ENCODE measurements at places on chromosomes 11 and 22.

- DNase-seq = no peak
Measured at GRCh38 chr11:120794748-120795147, 229.2 kb upstream of the TBCEL start.

DNA sequence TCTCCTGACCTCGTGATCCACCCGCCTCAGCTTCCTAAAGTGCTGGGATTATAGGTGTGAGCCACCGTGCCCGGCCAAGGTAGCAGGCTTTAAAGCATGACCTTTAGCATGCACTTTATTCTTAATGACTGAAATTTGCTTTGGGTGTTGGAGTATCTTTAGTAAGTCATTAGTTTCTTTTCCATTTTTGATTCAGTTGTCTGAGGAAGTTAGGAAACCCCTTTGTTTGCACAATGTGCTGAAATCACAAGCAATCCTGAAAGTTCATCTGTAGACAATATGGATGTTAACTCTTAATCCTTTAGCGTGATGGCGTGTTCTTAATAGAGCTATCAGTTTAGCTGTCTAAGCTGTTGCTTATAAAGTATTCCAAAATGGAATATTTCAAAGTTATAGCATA lies 16.8 kb downstream of the SDHD start:
- no peak for DNase-seq

GRCh38 chr22:44906999-44907644 lies 102.7 kb downstream of the PHF21B start:
- no peak for DNase-seq

- DNase-seq = no peak
Measured at GRCh38 chr11:2394818-2395105, 5.8 kb upstream of the TSSC4 start.

DNA sequence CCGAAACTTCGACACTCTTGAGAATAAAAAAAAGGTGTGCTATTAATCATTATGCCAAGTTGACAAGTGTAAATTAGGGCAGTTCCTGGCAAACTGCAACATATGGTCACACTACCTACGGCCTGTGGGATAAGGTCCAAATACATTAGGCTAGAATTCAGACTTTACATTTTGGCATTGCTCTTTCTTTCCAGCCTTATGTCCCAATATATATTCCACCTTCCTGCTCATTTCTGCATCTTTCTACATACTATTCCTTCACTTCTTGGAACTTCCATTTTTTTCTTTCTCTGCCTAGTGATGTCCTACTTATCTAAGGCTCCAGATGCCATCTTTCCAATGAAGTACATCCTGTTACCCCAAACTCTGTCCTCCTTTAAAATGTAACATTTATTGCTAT lies 577.2 kb downstream of the LRRC4C start:
- no peak for DNase-seq

DNA sequence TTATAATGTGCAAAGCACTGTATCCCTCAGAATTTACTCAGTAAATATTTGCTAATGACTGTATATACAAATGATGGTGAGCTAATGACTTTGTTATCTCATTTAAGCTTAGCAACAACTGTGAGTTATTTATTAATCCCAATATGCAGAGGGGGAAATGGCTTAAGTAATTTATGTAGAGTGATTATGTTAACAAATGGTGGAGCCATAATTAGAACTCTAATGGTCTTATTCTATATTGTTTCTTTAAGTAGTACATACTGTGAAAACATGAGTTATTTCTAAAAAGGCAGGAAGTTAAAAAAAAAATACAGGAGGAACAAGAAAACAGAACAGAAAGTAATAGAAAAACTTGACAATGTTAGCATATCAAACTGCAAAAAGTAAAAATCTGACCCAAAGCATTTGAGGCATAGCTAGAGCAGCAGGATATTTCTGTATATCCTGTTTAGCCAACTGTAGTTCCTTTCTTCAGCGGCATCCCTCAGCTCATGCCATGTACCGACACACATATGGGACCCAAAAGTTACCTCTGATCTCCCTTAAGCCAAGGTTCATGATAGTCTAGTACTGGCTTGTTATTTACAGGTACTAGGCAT lies 94.2 kb downstream of the FCHSD2 start:
- no peak for DNase-seq

GRCh38 chr11:6406370-6406769 lies 12.5 kb downstream of the APBB1 start:
- DNase-seq = no peak

GRCh38 chr11:122505304-122506006 lies 150.1 kb upstream of the UBASH3B start:
- peak; percentile 85 for DNase-seq

DNA sequence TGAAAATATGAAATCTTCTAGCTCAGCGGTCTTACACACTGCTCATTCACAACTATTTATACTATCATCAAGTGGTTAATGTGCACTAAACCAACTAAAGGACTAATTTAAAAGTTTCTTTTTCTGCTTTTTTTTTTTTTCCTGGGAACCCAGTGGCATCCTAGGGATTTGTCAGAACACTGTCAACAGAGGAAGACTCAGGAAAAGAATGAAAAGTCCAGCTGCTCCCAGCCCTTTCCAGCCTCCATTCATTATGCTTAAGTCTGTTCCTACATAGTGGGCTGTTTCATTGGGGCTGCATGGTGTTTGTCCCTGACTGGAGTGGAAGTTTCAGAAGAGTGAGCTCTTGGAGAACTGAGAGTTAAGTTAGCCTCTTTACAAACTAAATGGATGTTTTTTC lies 391.1 kb downstream of the AASDHPPT start:
- no peak for DNase-seq

DNA sequence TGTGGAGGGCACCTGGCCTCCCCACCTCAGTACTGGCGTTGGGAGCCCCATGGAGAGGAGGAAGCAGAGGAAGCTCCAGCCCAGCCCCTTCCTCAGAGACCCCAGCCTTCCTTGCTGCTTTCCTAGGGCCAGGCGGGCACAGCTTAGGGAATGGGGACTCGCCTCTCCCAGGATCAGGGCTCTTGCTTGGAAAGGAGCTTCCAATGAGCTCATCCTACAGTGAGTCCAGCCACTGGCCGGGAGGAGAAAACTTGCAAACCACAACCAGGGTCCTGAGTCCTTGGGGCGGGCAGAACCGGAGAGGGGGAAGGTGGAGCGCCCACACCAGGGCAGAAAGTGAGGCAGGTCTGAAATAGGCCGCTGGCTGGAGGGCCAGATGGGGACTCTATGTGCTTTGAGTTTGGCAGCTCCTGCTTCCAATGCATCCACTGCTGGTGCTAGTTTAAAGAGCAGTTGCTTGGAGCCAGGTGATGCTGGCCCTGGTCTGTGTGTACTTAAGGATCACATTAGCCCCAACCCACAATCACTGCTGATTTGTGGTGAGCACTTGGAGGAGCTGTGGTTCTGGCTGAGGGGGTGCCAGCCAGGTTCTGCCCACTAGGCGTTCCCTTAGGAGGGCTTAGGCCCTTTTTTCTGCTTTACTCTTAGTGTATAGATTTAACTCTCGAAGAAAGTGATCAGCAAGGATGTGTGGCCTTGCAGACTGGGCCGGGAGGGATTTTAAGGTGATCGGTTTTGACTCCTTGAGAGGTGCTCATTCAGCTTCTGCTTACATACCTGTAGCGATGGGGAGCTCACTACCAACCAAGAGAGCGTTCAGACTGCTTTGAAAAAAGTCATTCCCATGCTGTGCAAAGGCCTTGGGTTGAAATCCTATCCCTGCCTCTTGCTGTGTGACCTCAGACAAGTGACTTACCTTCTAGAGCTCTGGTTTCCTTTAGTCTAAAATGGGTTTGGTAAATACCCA lies 81.9 kb downstream of the TP53I11 start:
- no peak for DNase-seq

DNA sequence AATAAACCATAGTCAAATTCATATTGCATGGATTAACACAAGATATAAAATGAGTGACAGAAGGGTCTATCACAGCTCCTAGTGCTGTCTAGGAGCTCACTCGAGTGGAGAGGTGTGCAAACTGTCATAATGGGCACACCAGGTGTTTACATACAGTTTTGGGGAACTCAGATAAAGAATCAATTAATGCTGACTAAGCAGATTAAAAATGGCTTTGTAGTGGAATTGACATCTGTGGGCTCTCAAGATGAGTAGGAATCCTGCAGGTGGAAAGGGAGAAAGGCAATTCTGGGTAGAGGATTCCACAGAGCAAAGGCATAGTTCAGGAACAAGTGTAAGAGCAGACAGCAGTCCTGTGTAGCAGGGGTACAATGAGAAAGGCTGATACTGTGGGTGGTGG lies 496.2 kb upstream of the CCDC90B start:
- DNase-seq = no peak

- DNase-seq = peak; percentile 37
Measured at GRCh38 chr11:134098566-134099184, 29.8 kb downstream of the JAM3 start.

GRCh38 chr11:65849771-65850216 lies 8.2 kb downstream of the CFL1 start:
- no peak for DNase-seq

DNA sequence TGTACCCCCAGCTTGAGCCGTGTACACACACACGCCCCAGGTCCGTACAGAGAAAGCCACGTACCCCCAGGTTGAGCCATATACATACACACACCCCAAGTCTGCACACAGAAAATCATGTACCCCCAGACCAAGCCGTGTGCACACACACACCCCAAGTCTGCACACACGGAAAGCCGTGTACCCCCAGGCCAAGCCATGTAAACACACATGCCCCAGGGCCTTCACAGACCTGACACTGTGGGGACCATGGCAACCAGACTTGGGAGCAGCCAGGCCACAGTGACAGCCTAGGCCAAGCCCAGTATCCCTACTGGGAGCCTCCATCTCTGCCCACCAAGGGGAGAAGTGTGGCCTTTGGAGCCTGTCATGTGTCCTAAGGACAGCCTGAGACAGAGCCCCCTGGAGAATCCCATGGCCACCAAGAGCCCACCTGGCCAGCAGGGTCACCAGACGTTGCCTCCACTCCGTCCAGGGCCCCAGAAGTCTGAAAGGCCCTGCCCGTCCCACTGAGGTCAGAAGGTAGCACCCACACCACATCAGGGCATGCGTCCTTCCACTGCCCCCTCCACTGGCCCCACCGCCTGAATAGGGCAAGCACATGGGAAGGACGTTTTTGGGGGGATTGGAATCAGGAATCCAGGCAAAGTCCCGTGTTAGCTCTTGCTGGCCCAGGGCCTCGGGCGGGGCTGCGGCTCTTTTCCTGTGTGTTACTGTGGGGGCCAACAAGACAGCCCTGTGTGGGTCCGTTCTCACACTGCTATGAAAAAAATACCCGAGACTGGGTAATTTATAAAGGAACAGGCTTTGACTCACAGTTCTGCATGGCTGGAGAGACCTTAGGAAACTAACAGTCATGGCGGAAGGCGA lies 636.7 kb downstream of the TBC1D22A start:
- no peak for DNase-seq

DNA sequence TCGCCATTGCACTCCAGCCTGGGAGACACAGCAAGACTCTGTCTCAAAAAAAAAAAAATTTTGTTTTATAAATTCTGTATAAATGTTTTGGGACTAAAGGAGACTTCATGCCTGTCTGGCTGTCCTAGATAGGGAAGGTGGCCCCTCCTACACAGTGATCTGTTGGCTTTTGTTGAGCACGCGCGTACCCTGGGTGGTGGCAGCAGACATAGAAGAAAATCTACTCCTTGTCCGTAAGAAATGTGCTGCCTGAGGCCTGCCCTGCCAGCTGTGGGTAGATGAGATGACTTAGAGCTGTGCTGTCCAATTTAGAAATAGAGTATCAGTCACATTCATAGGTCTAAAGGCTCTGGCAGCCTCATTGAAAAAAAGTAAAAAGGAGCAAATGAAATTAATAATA lies 37.0 kb downstream of the AP2A2 start:
- no peak for DNase-seq

GRCh38 chr11:17157761-17158160 lies 50.0 kb downstream of the PIK3C2A start:
- DNase-seq = no peak

- no peak for DNase-seq
Measured at GRCh38 chr11:94516725-94517124, 4.5 kb downstream of the C11orf97 start.

DNA sequence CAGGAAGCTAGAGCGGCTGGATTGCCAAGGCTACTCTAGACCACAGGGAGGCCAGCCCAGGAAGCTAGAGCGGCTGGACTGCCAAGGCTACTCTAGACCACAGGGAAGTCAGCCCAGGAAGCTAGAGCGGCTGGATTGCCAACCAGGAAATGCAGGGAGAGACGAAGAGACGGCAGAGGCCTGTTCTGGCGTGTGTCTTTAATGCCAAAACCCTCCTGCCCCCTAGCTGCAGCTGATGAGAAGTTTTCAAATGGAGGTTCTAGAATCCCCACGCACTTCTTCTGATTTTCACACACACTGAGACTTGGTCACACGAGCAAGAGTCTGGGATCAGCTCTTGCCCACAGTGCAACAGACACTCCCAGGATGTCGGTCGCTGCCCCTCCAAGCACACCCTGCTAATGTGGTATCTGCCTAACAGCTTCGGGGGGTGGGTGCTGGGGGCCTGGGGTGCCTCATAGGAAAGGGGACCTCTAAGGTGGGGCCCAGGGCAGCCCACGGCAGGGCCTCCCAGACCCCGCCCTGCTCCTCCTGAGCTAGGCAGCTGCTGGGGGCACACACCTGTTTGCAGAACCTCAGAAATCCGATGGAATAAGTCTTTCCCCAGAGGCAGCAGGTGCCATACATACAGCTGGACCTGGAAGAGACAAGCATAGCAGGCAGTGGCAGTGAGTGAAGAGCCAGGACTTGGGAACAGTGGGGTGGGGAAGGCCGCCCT lies 28.5 kb downstream of the MAFF start:
- peak; percentile 63 for DNase-seq

- DNase-seq = no peak
Measured at GRCh38 chr22:46795845-46796565, 33.6 kb downstream of the TBC1D22A start.

- DNase-seq = no peak
Measured at GRCh38 chr11:13260963-13261588, 16.5 kb upstream of the BMAL1 start.

DNA sequence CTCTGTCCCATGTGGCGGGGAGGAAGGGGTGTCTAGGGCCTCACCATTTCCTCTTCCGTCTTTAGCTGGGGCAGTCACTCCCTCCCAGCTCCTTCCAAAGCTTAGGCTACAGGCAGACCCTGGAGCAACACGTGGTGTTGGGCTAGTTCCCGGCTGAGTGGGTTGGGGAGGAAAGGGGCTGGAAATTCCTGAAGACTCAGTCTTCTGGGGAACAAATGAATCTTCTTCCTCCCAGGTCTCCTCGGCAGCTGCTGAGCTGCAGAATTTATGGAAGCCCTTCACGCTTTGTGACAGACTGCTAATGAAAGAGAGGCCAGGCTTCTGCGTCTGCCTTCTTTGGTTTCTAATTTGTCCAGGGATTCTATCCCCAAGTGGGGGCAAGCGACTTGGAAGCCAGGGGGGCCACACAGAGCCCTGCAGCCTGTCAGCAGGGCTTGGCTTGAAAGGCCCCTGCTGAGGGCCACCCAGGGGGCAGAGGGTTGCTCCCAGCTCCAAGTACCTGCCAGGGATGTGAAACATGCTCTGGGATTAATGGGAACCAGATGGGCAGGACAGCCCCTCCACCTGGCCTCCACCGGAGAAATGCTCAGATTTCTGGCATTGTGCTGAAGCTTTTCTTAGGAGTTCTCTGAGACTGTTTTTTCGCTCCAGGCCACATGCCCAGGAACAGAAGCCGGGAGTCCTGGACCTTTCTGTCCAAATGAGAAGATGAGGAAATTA lies 123.1 kb downstream of the PKNOX2 start:
- DNase-seq = peak; percentile 31

- no peak for DNase-seq
Measured at GRCh38 chr22:43542681-43543521, 131.1 kb downstream of the MPPED1 start.
